ENCODE measurements at places on chromosomes 2 and 18.
A peak's percentile ranks its signal among the peaks of the same experiment; 100 is the strongest.

DNA sequence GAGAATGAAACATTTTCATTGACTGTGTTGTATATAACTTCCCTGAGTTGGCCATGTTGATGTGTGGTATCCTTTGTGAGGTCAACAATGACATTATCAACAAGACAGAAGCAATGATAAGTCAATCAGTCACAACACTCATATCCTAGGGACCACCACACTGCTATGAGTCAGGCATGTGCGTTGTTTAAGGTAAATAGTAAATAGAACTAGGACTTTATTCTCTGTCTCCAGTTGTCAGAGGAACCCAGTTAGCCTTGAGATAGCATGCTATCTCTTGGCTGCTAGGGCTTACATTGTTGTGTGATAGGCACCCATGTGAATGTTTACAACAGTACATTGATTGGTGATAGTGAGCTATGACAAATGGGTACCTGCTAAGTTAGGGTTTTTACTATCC lies 37.3 kb downstream of the GPD2 start:
- DNase-seq: no peak

DNA sequence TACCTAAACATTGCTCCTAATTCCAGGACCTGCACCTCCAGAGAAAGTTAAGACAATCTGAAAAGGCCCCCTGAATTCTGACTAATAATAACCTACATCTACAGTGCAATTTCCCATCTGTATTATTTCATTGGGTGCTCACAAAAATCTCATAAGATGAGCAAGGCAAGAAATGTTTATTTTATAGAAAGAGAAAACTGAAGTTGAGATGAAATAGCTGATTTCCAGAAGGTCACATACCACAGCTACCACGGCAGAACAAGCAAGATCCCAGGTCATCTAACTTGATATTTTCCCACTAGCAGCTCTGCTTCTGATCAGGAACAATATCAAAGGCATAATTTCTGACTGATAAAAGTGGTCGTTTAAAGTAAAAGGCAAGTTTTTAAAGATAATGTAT lies 105.8 kb upstream of the COL5A2 start:
- DNase-seq: no peak

- peak; percentile 93 for DNase-seq
These were observed 888.3 kb upstream of the CELF4 start for GRCh38 chr18:38453880-38454279.

DNA sequence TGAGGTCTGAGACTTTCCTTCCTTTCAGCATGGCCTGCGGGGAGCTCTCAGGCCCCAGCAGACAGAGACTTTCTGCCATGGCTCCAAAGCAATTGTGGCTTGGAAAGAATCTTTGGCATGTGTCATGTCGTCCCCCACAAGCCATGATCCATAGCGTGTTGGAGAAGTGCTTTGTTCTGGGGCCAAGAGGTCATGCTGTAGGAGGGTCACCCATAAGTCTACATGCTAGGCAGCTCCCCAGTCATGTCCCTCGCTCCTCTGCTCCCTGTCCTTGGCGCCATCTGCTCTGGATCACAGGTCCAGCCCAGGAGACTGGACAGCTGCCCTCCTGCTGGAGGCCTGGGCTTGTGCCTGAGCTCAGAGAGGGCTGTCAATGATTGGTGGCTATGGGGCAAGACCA lies 78.8 kb upstream of the LCLAT1 start:
- DNase-seq: no peak

GRCh38 chr2:149446748-149447147 lies 116.4 kb downstream of the LYPD6 start:
- peak; percentile 43 for DNase-seq

All from NCI-H69 (cell line).